ENCODE measurements at places on chromosomes 2 and 18.

DNA sequence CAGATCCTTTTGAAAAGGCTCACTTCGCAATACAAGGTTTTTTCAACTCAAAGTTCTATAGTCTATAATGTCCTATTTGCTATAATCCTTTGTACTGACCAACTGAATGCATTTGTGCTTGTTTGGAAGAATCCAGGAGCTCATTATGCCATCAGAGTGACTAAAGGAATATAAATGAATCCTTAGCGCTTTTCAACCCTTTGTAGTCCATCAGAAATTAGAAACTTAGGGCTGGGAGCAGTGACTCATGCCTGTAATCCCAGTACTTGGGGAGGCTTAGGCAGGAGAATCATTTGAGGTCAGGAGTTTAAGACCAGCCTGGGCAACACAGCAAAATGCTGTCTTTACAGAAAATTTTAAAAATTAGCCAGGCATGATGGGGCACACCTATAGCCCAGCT lies 330.2 kb upstream of the CHAC2 start:
- DNase-seq = no peak

DNA sequence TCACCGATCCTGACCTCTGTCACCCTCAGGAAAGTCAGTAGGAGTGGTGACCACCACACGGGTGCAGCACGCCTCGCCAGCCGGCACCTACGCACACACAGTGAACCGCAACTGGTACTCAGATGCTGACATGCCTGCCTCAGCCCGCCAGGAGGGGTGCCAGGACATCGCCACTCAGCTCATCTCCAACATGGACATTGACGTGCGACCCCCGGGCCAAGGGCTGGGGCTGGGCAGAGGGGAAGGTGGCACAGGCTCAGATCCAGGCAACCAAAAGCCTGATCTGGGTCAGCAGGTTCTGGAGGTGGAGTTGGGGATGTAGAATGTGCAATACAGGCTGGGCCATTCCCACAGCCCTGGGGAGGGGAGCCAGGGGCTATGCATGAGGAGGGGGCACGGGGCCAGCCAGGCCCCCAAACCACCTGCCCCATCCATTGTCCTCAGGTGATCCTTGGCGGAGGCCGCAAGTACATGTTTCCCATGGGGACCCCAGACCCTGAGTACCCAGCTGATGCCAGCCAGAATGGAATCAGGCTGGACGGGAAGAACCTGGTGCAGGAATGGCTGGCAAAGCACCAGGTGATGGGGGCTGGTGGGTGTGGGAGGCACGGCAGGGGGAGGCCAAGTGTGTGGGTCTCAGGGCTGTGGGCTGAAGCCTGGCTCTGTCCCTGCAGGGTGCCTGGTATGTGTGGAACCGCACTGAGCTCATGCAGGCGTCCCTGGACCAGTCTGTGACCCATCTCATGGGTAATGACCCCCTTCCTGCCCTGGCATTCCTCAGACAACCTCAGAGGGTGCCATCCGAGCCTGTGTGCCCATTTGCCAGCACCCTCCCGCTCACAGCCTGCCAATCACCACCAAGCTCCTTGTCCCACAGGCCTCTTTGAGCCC lies 1.4 kb downstream of the ALPI start:
- no peak for DNase-seq

DNA sequence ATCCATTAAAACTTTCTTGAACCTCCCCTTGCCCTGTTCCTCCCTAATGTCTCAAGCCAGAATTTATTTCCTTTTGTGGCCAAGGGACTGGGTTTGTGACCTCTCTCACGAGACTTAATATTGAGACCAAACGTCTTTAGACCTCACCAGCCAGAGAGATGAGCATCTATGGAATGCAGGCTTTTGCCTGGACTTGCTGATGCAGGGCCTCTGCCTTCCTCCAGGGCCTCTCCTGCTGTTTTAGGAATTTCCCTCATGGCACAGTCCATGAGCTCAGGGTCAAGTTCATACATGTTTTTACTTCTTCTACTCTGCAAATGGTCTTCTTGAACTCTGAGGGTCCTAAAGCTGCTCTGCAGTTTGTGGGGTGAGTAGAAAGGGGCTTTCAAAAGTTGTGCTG lies 22.3 kb downstream of the IL1B start:
- no peak for DNase-seq

- DNase-seq = no peak
These were observed 172.9 kb downstream of the EPHA4 start for GRCh38 chr2:221399183-221399582.

GRCh38 chr2:39718483-39718882 lies 52.8 kb downstream of the TMEM178A start:
- DNase-seq = no peak

DNA sequence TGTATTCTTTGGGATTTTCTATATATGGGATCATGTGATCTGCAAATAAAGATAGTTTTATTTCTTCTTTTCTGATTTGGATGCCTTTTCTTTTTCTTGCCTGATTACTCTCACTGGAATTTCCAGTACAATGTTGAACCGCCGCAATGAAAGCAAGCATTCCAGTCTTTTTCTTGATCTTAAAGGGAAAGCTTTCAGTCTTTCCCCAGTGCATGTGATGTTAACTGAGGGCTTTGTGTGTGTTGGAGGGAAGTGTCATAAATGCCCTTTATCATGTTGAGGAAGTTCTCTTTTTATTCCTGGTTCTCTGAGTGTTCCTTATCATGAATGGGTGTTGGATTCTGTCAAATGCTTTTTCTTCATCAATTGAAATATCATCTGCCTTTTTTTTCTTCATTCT lies 16.9 kb upstream of the CYBRD1 start:
- DNase-seq = no peak

DNA sequence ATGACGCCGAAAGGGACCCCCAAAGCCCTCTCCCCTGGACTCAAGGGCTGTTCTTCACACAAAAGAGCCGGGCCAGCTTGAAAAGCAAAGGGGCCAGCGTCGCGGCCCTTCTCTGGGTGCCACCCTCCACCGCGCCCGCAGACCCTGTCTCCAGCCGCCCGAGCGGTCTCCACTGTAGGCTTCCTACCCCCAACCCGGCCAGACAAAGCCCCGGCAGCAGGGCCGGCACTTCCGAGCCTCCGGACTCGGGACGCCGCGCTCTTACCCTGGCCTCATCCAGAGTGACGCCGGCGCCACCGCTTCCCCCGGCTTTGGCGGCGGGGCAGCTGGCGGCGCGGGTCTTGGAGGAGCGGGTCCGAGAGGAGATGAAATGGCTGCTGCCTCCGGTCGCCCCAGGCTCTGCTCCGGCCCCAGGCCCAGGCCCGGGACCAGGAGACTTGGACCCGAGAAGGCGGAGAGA lies 603 bp downstream of the ATAD2B start:
- DNase-seq = no peak

DNA sequence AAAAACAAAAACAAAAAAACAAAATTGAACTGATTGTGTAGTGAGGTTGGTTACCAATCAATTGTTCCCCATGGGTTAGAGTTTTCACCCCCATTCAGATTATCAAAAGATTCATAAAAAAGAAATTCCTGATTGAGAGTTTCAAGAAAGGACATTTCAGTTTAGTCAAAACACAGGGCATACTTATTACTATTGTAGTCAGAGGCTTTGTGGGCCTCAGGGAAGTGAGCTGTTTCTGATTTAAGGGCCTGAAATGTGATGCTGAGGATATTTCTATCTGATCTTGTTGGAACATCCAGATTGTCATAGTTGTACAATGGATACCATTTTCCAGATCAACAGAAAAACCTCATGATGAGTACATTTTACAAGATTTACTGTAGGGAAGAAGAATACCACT lies 368.1 kb upstream of the NETO1 start:
- no peak for DNase-seq

DNA sequence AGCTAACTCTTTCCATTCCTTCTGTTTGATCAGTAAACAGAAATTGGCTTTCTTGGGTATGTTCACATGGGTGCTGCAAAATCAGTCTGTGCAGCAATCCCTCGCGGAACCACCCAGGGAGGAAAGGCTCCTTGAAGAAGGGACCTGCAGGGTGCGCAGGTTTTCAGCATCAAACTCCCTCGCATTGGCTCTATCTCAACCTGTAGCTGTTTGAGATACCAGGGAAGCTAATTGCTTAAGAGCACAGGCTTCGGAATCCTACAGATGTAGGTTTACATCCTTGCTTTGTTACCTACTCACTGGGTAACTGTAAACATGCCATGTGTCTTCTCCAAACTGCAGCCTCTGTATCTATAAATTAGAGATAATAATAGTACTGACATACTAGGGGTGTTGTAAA lies 43.2 kb downstream of the LAMA3 start:
- DNase-seq = no peak

- DNase-seq = no peak
These were observed 17.9 kb downstream of the LDLRAD4 start for GRCh38 chr18:13236411-13236810.

DNA sequence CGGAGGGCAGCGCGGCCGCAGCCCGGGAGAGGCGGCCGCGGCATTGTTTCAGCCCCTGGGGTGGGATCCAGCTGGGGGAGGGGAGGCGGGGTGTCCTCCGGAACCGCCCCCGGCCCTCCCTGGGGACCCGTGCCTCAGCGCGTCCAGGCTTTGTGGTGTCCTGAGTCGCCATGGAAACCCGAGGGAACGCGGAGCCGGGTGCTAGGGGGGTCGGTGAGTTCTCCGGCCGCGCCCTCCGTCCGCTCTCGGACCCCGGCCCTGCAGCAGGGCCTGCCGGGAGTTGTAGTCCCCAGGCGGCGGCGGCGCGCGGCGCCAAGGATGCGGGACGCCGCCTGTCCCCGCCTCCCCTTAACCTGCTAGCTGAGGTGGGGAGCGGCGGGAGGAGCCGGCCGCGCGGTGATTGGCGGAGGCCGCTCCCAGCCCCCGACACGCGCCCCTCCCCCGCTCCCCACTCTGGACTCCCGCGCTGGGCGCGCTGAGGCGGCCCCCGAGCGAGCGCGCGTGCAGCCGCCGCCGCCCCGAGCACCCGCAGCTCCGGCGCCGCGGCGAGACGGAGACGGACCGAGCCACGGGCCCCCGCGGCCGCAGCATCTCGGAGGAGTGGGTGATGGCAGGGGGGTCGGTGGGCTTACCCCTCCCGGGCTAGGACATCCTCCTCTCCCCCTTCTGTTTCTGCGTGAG lies at the start of gene DPYSL5:
DPYSL5 (plus strand) TSS at position 478 of the 681 bp plus-strand sequence. CDS start 50,368 bp downstream, outside the sequence.
- DNase-seq = no peak

GRCh38 chr18:44786257-44786656 lies 105.6 kb downstream of the SETBP1 start:
- DNase-seq = no peak

- DNase-seq = no peak
These were observed 303.1 kb downstream of the TGIF1 start for GRCh38 chr18:3753106-3753505.

DNA sequence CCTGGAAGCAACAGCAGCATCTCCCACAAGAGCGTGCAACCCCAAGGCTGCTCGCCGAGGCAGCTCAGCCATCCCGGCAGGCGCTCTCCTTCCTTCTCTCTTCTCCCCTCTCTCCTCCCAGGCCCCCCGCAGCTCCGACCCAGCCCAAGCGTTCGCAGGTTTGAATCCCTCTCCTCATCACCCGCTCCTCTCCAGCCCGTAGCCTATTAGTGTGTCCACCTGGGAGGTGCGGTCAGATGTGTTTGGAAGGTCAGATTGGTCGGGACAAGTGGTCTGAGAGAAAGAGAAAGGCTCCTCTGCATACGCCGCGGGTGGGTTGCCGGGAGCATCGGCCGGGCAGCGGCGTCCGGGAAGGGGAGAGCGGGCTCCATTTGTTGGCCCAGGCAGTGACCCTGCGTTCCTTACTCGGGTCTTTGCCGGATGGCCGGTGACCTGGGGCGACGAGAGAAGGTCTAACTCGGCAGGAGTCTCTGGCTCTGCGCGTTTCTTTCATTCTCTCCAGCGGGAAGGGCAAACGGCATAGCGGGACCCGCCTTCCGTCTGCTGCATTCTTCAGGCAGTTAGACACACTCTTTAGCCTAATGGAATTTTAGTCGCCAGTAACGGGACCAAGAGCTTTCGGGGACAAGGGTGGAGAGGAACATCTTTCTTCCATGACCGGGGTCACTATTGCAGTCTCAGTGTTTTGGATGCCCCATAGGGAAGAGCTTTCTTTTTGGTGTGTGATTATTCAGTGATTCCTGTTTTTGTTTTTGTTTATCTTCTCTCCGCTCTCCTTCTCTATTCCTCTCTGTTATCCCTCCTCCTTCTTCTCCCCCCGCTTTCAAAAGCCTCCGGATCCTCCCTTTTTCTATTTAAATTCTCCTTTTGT lies 1.1 kb upstream of the TMEFF2 start:
- DNase-seq = no peak
